ENCODE measurements at places on chromosomes 7 and 10.

DNA sequence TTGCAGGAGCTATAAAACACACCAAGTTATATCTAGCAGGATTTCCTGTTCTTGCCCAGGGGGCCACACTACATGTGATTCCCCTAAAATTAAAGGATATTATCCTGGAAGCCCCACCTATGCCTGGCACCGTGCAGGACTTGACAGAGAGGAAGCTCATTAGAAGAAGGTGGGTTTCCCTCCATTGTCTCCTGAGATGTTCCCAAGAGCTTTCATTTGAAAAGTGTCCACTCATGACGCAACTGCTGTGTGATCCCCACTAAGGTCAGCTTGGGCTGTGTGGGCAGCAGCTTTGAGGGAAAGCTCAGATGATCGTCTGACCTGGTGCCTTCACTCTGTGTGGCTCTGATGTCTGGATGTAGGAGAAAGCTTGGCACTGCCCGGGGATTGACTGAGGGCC lies 53.5 kb downstream of the RAMP3 start:
- no peak for DNase-seq

DNA sequence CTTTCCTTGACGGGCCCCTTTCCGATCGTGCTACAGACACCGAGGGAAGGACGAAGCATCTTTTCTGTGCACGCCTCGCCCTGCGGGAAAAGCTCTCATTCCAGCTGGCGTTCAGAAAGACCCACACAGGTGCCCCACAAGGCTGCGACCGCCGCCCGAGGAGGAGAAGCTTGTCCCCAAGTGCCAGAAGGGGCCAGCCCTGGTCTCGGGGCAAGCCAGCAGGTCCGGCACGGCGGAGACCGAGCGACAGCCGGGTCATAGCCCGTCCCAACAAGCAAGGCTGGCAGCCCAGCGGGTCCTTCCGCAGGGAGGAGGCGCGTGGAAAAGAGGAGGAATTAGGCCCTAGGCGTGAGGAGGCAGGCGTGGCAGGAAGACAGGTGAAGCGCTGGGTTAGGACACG lies 62.7 kb downstream of the TNRC18 start:
- no peak for DNase-seq

- DNase-seq = no peak
Measured at GRCh38 chr10:9596368-9596920, 1421.2 kb upstream of the CELF2 start.

DNA sequence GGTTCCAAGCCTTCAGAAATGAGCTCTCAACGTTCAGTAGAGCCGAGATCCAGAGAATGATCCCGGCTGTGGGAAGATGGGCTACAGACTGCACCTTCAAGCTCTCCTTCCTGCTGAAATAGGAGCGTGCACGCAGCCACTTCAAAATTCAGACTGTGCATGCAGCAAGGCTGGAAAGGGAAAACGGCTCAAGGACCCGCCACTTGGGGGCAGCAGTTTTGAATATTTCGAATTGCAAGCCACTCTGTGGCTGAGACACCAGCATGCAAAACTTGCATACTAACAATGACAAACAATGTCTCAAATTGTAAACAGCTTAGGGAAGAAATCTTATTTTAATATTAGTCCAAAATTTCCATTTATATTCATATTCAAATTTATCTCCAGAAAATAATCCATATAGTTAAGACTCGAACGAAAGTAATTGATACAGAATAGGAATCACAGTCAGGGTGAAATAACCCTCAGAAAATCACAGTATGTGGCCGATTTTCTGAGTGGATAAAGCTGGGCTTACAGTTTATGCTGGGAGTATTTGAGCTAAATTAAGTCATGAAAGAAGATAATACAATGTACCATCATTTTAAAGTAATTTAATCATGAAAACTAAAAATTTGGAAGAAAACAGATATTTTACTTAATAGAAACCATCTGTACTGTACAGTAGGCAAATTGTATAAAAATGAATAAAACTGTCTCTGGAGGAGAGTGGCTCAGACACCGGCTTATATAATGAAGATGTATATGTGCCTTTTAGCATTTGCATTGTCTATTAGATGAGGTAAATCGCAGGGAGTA lies 137.9 kb upstream of the MKI67 start:
- peak; percentile 22 for DNase-seq

GRCh38 chr7:821688-822087 lies 10.6 kb upstream of the SUN1 start:
- DNase-seq = no peak

DNA sequence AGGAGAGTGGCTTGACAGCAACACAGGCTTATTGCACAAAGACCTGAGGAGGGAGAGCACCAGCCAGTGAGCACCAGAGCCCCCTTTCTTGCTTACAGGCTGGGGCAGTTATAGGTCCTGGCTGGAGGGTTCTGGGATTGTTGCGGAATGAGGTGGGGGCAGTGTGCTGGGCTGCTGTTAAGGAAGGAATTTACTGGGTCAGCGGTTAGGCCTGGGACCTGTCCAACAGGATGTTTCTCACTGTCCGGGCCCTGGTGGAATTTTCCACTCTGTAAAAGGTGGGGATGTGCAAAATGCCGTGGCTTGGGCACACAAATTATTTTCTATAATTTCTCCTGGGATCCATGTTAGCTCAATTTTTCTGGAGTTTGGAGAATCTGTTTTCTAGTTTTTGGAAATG lies 757.3 kb downstream of the TYW1 start:
- no peak for DNase-seq

GRCh38 chr10:124032087-124032935 lies 61.1 kb downstream of the CHST15 start:
- no peak for DNase-seq

GRCh38 chr10:102785818-102786217 lies 42.1 kb downstream of the WBP1L start:
- no peak for DNase-seq

DNA sequence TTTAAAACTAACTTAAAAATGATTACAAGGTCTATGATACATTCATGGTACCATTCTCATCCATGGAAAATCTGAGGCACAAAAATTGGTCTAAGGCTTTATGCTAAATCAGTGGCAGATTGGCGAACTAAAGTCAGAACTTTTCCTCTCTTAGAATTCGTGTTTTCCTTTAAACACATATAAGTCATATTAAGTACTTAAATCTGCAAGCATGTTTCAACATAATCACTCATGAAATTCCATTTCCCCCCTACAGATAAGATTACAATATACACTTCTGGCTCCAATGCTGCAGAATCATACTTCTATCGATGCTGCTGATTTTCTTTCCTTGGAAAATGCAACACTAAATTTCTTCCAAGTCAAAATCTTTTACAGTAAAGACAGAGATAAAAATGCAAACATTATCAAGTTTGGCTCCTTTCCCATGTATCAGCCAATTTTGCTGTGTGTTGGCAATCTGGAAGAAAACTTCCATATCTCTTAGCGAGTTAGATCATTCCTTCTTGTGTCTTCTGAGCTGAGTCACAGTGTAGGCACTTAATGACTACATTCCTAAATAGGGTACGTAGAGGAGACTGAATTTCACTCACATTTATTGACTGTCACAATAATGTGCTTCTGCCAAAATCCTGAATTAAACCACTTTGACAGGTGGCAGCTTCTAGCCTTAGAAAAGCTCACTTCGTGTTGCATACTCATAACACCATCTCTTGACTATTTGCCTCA lies 76.4 kb upstream of the LRRC17 start:
- no peak for DNase-seq

DNA sequence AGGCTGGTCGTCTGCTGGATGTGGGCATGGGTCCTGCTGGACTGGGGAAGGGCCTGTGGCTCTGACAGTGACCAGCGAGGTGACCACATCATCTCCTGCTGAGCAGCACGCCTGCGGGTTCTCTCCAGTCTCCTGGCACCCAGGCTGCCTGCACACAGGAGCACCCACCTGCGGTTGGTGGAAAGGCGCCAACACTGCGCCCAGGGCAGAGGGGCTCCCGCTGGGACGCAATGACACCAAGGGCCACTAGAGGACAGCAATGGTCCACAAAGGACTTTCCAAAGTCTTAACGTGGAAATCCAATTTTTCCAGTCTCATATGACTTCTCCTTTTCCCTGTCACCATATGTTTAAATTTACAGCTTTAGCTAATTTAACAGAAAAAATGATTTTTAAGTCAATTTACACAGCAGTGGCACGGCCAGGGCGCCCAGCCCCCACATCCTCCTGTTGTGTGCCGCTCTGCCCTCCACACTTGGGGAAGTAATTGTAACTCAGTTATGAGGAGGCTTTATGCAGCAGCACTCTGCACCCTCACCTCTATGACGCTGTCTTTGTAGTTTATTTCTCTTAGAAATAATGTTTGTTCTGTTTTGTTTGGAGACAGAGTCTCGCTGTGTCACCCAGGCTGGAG lies 38.1 kb downstream of the CFAP46 start:
- peak; percentile 5 for DNase-seq

- DNase-seq = no peak
Measured at GRCh38 chr10:43901744-43902504, 253.2 kb upstream of the ZNF32 start.

DNA sequence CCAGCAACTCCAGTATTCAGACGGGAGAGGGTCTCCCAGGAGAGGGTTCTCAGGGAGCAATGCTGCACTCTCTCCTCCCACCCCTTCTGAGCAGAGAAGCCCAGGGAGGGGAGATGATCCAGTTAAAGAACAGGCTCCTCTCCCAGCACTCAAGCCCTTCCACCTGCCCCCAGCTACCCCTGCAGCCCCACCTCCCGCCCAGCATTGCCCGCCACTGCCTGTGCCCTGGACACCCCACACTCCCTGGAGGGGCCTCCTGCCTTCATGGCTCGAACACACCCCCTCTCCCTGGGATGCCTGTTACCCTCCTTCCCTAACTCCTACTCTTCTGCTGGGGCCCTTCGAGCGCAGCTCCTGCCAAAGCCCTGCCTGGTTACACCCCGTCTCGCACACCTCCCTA lies 66.8 kb downstream of the ELFN1 start:
- no peak for DNase-seq

GRCh38 chr10:131174651-131175540 lies 136.6 kb downstream of the TCERG1L start:
- DNase-seq = no peak

- no peak for DNase-seq
Measured at GRCh38 chr7:37488163-37488764, 39.6 kb upstream of the ELMO1 start.

DNA sequence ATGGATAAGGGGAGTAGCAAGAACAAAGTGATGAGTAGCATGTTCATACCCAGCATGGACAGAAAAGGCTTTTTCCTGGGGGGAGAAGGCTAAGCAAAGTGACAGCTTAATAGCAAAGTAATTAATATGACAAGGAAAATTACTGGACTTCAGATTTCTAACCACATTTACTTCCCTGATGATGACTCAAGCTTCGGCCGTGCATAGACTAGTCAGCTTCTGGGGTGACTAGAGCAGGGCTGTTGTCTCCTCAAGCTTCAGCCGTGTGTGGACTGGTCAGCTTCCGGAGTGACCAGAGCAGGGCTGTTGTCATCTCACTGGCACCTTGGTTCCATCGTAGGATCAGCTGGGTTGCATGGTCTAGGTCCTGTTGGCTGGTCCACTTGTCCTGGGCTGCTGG lies 2.1 kb upstream of the ZNF117 start:
- DNase-seq = no peak

DNA sequence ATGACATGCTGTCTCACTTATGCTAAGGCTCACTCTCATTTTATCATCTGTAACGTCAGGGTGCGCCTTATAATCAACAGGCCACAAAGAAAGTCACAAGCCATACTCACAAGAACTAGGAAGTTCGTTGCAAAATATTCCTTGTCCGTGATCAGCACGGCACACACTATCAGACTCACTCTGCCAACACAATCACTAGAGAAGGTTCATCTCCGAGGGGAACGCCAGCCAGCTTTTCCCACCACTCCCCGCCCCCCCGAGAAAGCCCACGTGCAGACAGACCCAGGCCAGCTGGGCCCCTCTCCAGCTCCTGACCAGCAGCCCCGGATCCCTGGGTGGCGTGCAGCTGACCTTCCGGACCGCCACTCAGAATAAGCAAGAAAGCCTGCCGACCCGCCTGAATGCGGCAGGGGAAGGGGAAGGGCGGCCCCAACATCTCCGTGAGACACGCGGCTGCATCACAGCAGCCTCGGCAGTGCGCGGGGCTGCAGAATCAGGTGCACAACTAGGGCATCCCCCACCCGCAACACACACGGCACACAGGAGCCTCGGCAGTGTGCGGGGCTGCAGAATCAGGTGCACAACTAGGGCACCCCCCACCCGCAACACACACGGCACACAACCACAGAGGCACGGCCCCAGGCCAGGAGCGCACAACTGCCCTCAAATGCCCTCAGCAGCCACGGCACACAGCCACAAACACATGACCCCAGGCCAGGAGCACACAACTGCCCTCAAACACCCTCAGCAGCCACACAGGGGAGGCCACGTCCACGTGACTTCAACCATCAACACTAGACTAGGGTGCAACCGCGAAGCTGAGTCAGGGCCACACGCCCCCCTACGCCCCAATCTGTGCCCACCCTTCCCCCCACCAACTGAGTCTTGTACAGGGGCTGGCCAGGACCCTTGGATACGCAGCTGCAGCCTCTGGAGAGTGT lies 2.5 kb upstream of the GPR146 start:
- peak; percentile 21 for DNase-seq

DNA sequence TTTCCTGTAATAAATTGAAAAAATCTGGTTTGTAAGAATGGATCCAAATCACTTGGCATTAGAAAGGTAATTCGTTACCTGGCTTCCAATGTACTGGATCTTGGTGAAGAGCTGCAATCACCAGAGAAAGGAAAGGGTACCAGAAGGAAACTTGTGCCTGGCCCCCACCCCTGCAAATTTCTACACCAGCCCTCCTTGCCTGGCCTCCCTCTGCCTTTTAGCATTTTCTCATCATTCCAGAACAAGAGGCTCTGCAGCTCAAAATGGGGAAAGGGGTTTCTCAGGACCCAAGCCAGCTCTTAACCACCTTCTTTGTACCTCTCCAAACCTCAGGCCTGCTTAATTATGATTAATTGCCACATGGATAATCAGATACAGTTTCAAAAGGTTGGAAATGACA lies 612.8 kb upstream of the MGMT start:
- DNase-seq = no peak

DNA sequence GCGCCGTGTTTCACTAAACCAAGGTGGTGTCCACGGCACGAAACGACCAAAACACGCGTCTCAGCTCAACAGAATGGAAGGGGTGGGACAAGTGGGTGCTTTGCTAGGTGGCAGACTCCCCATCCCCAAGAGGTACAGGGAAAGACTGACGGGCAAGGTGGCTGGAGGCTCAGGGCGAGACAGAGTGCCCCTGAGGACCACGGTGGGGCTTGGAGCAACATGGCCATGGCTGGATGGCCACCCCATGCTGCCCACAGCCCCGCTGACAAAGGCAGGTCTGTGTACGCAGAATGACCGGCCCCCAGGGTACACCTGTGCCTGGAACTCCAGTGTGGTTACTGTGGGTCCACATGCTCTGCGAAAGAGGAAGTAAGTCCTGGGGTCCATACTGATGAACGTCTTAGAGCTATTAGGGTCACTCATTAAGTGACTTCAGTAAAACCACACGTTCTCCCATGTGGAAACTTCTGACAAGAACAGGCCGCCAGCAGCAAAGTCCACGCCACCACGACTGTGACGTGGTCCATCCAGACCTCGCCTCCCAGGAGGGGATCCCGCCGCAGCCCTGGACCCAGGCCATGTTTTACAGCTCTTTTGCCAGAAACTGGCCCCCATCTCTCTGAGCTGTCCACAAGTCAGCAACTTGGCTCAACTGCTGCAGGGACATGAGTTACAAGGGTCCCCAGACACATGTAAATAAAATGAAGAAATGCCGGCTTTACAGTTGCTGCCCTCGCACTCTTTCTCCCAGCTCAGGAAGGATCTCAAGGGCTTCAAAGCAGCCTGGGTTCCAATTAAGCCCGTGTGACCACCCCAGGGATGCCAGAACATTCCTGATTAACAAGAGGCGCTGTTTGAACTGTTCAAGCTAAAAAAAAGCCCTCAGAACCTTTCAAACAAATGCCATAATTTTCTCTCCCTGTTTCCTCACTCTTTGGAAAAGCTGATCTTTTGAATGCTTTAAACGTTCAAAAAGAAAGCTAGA lies 66.8 kb downstream of the MAD1L1 start:
- no peak for DNase-seq
